ENCODE measurements at places on chromosomes 5 and 9.
A peak's percentile ranks its signal among the peaks of the same experiment; 100 is the strongest.

DNA sequence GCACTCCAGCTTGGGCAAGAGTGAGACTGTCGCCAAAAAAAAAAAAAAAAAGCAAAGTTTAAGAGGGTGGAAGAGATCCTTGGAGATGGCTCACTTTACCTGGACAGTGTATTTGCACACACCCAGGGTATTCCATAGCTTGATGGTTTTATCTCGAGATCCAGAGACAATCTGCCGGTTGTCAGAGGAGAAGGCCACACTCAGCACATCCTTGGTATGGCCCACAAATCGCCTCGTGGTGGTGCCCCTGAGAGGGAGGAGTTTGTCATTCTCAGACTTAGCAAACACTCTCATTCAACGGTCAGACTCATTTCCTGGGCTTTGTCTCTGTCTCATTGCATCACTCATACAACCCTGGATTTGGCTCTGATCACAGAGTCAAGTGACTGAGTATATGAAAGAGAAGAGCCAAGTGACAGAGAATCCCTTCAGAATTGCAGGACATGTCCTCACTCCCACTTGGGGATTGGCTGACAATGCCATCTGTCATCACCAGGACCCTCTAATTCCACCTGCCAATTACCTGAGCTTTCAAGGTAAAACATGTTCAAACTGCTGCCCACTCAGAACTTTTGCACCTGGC is 2.2 kb downstream of the RACK1 start:
- DNase-seq = no peak

DNA sequence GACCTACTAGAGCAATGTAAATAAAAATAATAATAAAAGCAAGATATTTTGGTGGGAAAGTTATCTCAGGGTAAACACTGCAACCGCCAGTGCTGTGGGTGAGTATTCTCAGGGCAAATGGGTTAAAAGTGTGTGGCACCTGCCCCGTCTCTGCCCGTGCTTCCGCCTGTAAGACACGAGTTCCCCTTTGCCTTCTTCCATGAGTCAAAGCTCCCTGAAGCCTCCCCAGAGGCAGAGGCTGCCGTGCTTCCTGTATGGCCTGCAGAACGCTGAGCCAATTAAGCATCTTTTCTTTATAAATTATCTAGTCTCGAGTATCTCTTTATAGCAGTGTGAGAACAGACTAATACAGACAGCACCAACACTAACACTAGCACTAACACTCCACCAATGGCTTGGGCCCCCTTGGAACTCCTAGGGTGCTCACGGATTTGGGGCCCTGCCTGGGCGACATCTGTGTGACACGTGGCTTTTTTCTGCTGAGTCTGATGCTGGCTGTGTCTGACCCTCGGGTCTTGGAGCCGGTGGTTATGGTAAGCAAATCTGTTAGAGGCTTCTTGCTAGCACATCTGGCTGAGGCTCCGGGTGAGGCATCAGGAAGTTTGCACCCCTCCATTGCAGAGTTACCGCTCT is 10.6 kb downstream of the PLEKHG4B start:
- DNase-seq = peak; percentile 31

DNA sequence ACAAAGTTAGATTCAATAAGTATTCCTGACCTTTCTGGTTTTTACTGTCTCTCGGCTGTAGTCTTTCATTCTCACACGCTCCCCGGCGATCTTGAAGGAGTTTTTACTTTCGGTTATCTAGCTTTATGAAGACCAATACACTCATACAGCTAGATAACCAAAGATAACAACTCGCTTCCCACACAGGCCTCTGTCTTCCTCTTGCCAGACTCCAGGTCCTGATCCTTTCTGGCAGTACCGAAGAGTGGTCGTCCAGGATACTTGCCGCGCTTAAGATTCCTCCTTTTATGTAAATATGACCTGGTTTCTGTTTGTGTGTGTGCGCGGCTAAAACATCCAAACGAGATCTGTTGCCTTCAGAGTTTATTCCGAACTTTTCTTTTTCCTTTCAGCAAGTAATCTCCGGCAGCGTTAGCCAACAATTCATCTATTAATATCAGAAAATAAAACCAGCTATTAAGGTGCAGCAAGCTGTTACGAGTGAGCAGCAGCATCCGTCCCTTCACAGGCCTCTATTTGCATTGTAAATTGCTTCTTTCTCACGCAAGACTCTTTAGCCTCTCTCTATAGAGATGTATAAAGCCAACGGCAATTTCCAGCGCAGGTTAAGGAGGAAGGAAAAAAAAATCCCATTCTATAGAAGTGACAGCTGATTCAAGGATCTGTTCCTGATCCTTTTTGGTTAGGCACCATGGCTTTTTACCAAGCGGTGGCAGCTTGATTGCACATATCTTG is 216.1 kb downstream of the MEF2C start:
- peak; percentile 77 for DNase-seq

DNA sequence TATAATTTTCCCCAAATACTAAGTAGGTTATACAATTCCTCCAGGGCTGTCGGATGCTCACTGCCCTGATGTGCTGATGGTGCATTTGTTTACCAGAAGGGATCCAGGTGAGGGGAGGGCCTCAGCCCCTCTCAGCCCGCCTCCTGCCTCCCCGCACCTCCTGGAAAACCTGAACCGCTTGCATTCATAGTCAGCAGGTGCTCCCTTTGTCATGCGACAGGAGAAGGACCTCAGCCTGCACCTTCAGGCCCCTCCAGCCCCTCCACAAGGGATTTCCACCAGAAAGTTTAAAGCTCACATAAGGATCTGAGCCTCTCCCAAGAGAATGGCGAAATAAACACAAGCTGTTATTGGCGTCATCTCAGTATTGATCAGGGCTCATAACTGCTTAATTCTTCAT is 36.5 kb upstream of the NTNG2 start:
- no peak for DNase-seq

- no peak for DNase-seq
Observed at GRCh38 chr5:44546286-44546685, 157.1 kb upstream of the FGF10 start.

- DNase-seq = no peak
Observed at GRCh38 chr5:37712750-37713149, 127.1 kb downstream of the GDNF start.

DNA sequence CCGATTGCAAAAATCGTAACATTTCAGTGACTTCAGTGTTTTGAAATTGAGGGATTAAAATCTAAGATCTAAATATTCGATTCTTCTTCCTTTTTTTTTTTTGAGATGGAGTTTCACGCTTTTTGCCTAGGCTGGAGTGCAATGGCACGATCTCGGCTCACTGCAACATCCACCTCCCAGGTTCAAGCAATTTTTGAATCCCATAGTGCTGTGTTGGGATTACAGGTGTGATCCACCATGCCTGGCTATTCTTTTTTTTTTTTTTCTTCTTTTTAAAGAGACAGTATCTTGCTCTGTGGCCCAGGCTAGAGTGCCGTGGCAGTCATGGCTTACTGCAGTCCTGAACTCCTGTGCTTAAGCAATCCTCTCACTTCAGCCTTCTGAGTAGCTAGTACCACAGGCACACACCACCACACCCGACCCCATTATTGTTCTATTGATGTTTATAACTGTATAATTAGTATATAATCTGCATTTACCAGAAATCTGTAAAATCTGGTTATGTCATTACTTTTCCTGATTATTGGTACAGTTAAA is 42.7 kb downstream of the NSD1 start:
- DNase-seq = no peak

DNA sequence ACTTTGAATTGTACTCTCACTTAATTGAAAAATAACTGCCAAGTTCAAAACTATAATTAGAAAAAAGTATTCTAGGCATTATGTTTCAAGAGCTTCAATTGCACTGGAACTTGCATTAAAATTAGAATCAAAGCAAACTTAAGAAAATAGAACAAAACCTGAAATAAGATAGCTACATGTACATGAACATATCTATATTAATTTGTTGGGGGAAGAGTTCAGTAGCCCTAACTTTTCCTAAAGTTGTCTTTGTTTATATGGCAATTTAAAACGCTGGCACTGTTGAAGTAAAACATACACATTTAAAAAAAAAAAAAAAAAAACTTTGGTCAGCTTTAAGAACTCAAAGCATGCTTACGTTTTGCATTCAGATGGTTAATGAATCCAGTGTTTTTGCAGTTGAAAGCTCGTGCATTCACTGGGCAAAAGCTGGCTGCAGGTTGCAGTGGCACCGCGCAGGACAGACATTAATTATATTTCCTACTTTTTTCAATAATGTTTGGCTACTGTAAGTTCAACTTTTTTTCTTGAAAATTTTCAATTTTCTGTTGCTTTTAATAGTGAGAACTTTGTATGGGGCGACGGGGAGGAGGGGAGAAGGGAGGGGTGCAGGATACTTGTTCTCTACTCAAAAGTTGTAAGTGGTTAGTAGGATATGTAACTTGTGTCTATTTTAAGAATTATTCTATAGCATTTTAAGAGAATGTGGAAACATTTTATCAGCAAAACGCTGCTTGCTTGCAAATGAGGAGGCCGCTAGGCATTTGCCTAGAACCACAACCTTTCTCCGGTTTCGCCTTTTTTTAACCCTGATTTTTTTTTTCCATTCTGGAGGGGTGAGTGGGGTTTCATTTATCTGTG is 3.9 kb downstream of the NR2F1 start:
- DNase-seq = peak; percentile 72

DNA sequence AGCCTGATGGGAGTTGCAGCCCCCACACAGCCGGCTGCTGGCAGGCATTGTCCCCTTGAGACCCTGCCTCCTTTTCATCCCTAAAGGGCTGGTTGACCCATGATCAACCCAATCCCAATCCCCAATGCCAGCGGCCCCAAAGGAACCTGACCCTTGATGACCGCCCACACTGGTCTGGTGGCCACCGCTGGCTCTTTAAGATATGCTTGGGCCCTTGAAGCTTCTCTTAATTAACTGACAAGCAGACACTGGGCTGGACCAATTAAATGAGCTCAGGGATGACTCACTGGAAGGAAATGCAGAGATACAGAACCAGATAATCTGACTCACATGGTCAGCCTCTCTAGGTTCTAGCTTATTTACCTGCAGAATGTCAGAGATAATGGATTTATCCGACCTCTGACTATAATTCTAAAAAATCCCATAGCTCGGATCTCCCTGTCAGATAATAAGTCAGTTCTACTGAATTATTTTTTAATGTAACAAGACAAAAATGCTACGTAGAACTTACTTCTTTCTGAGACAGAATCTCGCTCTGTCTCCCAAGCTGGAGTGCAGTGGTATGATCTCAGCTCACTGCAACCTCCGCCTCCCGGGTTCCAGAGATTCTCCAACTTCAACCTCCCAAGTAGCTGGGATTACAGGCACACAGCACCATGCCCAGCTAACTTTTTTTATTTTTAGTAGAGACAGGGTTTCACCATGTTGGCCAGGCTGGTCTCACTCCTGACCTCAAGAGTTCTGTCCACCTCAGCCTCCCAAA is 11.1 kb upstream of the MLANA start:
- no peak for DNase-seq

- no peak for DNase-seq
Observed at GRCh38 chr5:43855452-43855851, 252.5 kb downstream of the NNT start.

DNA sequence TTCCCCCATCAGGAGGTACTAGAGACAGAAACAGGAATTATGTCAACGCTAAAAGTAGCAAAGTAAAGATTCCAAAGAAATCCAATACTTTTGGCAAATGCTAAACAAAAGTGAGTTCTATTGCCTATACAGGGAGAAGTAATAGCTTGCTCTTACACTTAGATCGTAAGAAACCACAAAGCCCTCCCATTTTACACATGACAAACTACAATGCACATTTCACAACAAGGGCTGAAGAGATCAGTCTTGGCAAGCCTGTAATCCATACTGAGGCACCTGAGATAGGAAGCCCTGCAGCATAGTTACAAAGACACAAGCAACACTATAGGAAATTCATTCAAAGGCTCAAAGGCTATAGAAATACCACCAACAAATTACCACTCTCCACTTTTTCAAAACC is 7.7 kb downstream of the HNRNPK start:
- DNase-seq = no peak

GRCh38 chr9:131839281-131840084 is 99.6 kb upstream of the RAPGEF1 start:
- no peak for DNase-seq

GRCh38 chr5:120096413-120096812 is 367.7 kb upstream of the PRR16 start:
- no peak for DNase-seq

DNA sequence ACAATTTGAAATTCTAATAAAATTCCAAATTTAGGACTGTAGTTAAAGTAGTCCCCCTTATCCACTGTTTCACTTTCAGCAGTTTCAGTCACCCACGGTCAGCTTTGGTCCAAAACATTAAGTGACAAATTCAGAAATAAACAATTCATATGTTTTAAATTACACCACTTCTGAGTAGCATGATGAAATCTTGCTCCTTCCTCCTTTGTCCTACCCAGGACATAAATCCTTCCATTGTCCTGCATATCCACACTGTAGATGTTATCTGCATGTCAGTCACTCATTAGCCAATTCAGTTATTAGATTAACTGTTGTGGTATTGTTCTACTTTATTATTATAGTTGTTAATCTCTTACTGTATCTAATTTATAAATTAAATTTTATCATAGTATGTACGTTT is 376.5 kb downstream of the SH3GL2 start:
- no peak for DNase-seq

GRCh38 chr9:117828466-117828865 is 124.3 kb downstream of the TLR4 start:
- no peak for DNase-seq

DNA sequence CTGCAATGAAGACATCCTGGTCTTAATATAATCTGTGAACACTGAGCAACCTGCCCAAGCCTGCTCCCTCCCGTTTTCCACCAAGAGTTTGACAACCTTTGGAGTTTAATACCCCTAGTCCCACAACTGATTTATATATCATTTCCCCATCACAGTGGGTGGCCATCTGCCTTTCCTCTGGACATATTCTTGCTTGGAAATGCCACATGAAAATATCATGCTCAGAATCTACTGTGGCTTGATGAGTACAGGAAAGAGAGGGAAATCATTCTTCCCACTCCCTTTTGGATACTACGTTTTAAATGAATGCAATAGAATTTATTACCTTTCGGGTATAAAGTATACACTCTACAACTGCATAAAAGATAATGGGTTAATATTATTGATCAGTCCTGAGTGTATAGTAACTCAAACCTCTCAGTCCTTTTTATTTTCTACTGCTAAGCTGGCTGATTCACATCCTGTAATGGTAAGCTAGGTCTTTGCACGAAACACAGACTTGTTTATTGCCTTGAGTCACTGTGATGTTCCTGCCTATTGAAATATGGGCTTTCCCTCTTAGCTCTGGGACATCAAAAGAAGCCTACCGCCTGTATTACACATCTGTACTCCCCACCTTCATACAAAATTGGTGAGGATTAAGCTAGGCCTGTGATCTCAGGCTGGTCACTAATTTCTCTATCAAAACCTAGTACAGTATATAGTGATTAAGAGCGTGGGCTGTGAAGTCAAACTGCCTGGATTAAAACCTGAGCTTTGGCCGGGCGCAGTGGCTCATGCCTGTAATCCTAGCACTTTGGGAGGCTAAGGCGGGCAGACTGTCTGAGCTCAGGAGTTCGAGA is 67.6 kb upstream of the NR5A1 start:
- DNase-seq = no peak

Data from retina (tissue), 1 donor.